ENCODE measurements at places on chromosomes 5 and 9. TPM values are rescaled to one million over a fixed set of nuclear protein-coding genes. Genes with fewer than 3 reads are reported as not detected.

PGM5 gene
- not detected for total RNA-seq

ALG2 gene
- 31.0 TPM for total RNA-seq

C5 gene
- total RNA-seq, result 1.5 TPM

CCDC152 gene
- total RNA-seq, result 6.6 TPM

ADRB2 gene
- total RNA-seq, result 0.37 TPM

FOXD4L5 gene
- total RNA-seq, result not detected

LMNB1 gene
- total RNA-seq, result 225 TPM

RNF183 gene
- total RNA-seq, result 0.12 TPM

C9orf50 gene
- total RNA-seq, result not detected

SMIM32 gene
- total RNA-seq, result not detected

SLC46A2 gene
- total RNA-seq, result not detected

ARHGEF39 gene
- 10.8 TPM for total RNA-seq

PCDHB16 gene
- total RNA-seq, result not detected

UBE2QL1 gene
- 0.77 TPM for total RNA-seq

SUSD3 gene
- total RNA-seq, result 40.9 TPM

PWWP2A gene
- total RNA-seq, result 26.7 TPM

ABCA1 gene
- total RNA-seq, result 0.56 TPM

SPINK6 gene
- total RNA-seq, result not detected

BARX1 gene
- total RNA-seq, result 0.61 TPM

TAF11L10 gene
- not detected for total RNA-seq

FPGS gene
- total RNA-seq, result 128 TPM

RMRP gene
- total RNA-seq, result 5,949 TPM

VAV2 gene
- total RNA-seq, result 6.3 TPM

POLR1E gene
- 64.0 TPM for total RNA-seq

PCDHGB1 gene
- total RNA-seq, result 0.19 TPM

PCDHB10 gene
- total RNA-seq, result not detected

FOXD1 gene
- 0.09 TPM for total RNA-seq

TAL2 gene
- not detected for total RNA-seq

ORM2 gene
- total RNA-seq, result not detected

SLC1A3 gene
- total RNA-seq, result not detected

DBH gene
- not detected for total RNA-seq

RHOBTB3 gene
- total RNA-seq, result 0.37 TPM

ADAMTSL2 gene
- total RNA-seq, result not detected

SPINK7 gene
- not detected for total RNA-seq

CENPH gene
- 40.7 TPM for total RNA-seq

C9 gene
- not detected for total RNA-seq

SPATA24 gene
- total RNA-seq, result 4.2 TPM

FAM170A gene
- not detected for total RNA-seq

GZMA gene
- 87.6 TPM for total RNA-seq

ENTREP1 gene
- total RNA-seq, result not detected

GABRA6 gene
- total RNA-seq, result not detected

TOMM5 gene
- 193 TPM for total RNA-seq

ADAMTS6 gene
- total RNA-seq, result 0.89 TPM
